Vagina (tissue), 2 donors: ENCODE measurements at places on chromosomes 13 and 19.

DNA sequence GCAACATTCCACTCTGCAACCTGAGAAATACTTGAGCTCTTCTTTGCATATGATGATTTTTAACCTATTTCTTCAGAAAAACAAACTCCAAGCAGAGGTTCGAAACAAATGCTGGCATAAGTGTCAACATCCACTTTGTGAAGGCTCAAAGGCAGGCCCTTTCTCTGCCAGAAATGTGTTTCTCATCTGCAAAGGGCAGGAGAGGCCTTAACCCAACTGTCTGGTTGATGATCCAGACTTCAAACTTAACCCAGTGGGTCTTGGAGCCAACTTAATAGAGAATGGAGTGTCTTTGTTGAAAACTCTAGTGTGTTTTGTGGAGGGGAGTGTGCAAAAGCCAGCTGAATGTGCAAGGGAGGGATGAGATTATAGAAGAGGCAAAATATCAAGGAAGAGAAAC lies 28.3 kb upstream of the ZNF507 start:
- DNase-seq = no peak

DNA sequence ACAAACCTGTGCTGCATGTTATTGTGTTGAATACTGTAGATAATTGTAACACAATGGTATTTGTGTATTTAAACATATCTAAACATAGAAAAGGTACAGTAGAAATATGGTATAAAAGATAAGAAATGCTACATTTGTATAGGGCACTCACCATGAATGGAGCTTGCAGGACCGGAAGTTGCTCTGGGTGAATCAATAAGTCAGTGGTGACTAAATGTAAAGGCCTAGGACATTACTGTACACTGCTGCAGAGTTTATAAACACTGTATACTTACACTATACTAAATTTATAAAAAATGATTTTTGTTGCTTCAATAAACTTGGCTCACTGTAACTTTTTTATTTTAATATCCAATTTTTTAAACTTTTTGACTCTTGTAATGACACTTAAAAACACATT lies 34.4 kb downstream of the LMO7 start:
- DNase-seq = no peak

GRCh38 chr19:10279737-10280442 lies 6.9 kb upstream of the ICAM4 start:
- DNase-seq = no peak

DNA sequence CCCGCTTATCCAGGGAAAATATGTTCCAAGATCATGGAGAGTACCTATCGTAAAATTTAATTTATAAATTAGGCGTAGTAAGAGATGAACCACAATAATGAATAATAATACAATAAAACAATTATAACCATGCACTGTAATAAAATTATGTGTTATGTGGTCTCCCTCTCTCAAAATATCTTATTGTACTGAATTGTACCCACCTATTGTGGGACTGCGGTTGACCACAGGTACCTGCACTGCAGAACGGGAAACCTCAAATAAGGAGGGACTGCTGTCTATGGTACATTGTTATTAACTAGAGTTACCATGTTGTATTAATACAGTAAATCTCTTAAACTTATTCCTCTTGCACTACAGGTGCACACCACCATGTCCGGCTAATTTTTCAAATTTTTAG lies 5.3 kb upstream of the KLK12 start:
- DNase-seq = no peak

- no peak for DNase-seq
Observed at GRCh38 chr19:5507065-5507909, 52.1 kb downstream of the ZNRF4 start.

GRCh38 chr13:111577956-111578605 lies 257.6 kb downstream of the TEX29 start:
- no peak for DNase-seq

- no peak for DNase-seq
Observed at GRCh38 chr13:111401151-111401550, 80.7 kb downstream of the TEX29 start.

GRCh38 chr19:7902796-7903243 lies 857 bp upstream of the MAP2K7 start:
- DNase-seq = no peak

DNA sequence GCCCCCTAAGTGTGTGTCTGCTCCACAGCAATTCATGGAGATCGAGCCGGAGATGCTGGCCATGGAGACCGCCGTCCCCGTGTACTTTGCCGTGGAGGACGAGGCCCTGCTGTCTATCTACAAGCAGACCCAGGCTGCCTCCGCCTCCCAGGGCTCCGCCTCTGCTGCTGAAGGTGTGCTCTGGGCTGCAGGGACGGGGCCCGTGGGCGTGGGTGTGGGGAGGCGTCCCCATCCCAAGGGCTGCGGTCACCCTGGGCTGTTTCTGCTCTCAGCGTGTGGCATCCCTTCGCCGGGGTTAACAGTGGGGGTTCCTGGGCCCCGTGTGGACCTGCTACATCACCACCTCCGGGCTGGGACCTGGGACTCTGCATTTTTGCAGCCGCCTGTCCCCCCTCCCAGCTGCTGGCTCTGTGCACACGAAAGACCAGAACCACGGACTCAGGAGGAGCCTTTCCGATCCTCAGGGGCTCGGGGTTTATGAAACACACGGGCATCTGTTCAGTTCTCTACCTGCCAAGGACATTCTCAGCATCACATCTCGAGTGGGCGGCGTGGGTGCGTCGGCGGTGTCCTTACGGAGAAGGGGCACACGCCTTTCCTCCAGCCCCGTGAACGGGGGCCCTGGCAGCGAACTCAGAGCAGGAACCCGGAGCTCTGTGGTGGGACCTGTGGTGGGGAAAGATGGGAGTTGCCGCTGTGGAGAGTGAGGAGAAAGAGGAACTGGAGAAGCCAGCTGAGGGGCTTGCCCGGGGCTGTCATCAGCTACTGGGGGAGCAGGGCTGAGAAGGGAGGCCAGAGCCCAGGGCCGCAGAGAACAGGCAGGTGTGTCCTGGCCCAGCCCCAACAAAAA lies 7.8 kb downstream of the NCLN start:
- DNase-seq = no peak

DNA sequence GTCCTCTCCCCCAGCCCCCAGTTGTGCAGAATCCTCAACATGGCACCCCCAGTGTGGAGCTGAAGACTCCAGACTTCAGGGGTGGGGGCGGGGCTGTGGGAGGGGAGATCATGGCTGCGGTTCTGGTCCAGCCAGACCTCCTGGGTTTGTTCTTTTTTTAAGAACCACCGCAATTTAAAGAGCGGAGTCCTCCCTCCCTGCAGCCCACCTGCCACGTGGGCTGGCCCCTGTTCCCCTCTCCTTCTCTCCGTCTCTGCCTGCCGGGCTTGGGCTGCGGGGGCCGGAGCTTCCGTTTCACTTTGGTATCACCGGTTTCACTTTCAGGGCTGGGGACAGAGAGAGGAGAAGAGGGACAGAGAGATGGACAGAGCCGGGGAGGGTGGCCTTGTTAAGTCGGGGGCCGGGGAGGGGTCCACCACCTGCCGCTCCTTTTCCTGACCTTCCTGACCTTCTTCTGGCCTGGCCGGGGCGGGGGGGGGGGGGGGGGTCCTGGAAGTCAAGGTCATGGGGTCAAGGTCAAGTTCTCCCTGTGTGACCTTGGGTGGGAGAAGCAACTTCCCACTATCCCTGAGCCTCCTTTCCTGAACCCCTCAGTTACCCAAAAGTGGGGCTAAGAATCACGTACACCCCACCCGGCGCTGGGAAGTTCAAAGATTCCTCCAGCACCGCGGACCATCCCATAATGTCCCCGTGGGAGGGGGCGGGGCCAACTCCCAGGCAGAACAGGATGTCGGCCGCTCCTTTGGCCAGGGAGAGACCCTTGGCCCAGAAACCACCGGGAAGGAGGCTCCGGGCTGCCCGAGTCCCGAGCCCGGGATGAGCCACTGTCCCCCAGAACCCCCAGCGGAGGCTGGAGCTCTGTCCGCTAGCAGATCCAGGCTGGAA lies 11.3 kb upstream of the ZBTB7A start:
- no peak for DNase-seq

- DNase-seq = no peak
Observed at GRCh38 chr19:37506387-37507166, at the start of gene ZNF793. Gene ZNF793, plus strand, starts transcription at chr19:37506939. Its CDS starts 16,501 bp downstream, at chr19:37523440.

DNA sequence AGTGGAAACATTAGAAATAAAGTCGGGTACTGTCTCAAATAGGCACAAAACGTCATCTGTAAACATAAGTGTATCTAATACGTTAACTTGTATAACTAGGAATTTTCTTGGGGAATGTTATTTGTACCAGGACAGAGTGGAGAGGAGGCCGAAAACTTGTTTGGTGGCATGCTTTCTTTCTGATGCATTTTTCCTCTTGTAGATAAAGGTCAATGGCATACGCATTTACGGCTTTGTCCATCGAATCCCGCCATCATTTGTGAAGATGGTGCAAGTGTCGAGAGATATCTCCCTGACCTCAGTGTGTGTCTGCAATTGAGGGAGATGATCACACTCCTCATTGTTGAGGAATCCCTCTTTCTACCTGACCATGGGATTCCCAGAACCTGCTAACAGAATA lies 4.7 kb downstream of the LGALS13 start:
- DNase-seq = no peak

GRCh38 chr13:37413161-37413560 lies 185.4 kb downstream of the POSTN start:
- DNase-seq = no peak

DNA sequence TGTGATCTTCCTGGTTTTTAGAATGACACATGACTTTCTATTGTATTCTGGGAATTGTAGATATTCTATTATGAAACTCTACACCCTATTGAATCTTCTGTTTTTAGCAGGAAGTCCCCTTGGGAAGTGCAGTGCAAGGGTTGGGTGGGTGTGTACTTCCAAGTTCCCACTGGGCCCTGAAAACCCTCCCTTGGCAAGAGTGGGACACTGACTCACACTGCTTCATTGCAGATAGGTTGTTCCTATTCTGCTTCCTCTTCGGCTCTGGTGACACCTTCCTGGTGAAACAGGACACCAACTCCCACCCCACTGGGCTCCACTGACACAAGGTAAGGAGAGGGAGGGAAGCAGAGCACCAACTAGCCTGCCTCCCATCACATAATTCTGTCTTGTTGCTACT lies 121.8 kb downstream of the KCTD12 start:
- DNase-seq = no peak

DNA sequence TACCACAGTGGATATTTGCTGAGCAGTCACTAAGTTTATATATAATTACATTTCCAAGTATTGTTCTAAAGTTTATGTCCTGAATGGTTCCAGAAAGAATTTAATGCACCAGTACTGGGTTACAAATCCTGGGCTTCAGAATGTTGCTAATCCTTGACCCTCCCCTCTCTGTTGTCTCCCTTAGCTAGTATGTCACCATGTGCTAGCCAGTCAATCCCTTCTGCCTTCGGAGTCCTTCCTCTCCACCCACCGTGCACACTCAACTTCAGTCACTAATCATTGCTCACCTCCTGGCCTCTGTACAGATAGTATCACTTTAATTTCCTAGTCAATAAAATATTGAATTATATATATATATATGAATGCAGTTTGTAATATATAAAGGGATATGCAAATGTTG lies 7.5 kb downstream of the FAM124A start:
- no peak for DNase-seq

DNA sequence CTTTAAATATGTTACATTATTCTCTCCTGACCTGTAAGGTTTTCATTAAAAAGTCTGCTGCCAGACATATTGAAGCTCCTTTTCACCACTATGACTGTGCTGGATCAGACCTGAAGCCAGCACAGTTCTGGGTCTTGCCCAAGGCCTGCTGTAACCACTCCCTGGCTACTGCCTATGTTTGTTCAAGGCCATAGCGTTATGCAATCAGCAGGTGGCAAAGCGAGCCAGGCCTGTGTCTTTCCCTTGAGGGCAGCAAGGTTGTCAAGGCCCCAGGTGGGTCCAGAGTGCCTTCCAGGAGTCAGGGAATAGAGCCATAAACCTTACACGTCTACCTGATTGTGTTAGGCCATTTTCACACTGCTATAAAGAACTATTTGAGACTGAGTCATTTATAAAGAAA lies 496.8 kb upstream of the PCDH9 start:
- DNase-seq = no peak

- no peak for DNase-seq
Observed at GRCh38 chr13:79870766-79871165, 389.8 kb downstream of the NDFIP2 start.

DNA sequence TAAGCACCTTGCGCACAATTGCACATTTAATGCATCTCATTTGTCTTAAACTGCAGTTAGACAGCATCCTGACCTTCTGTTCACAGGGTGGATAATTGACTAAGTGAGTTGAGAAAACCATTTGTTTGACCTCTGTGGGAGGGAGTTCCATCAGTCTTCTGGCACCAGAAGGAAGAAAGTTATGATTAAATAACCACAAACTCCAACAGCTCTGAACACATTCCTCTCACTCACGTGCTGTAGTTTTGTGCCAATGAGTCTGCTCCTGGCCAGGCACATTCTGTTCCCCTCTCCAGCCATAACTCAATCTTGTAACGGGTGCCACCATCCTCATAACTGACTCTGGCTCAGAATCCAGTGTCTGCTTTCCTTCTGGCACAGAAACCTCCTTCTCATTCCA lies 817.2 kb downstream of the SLITRK1 start:
- DNase-seq = no peak

DNA sequence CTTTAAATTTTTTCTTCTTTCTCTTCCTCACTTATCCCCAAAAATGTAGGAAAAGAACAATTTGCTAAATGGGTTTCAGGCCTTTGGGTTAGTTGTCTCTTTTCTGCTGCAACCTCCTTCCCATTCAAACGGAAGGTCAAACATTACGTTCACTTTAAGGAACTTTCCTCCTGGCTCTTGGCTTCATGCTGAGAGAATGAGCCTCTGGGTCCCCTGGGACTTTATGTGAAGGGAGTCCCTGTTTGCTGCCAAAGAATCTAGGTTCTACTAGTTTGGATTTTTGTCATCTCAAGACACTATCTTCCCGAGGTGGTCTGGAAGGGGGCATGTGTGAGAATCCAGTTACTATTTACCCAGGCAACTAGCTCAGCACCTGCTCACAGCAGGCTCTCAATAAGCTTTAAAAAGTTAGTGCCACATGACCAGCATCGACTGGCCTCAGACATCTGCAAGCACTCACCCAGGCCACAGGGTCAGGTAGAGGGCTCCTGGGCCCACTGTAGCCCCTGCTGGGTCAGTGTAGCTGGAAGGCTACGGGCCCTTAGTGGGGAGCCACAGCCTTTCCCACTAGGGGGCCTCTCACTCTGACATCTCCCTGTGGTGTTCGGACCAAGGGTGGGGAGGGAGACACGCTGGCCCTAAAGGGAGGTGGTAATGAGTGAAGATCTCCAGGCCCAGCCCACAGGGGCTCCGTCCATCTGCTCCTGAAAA lies 40.5 kb downstream of the FAM124A start:
- DNase-seq = no peak

GRCh38 chr13:27353708-27354107 lies 70.7 kb upstream of the GTF3A start:
- DNase-seq = no peak

GRCh38 chr19:2249010-2249866 lies at the start of gene AMH:
Gene AMH, plus strand, starts transcription at chr19:2249323. Its CDS starts 10 bp downstream, at chr19:2249333.
- DNase-seq = no peak

DNA sequence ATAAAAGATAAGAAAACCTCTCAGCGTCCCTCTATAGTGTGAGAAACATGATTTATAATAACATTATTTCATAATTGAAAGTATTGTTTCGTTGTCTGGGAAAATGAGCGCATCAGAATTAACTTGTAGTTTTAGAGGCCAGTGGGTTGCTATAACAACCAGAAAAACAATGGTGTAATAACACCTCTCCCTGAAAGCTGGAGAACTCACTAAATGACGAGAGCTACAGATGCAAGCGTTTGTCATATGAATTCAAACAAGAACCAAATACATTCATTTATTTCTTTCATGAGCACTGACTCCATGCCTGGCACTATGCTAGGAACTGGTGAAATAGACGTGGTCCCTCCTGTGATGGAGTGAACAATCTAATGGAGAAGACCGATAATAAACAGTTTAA lies 16.3 kb downstream of the KBTBD7 start:
- no peak for DNase-seq
